Calu3 (cell line): ENCODE measurements at places on chromosomes 2 and 18. TPM values are rescaled to one million over a fixed set of nuclear protein-coding genes. Genes with fewer than 3 reads are reported as not detected.

The FAM124B gene
- total RNA-seq: not detected in 2 replicates

The GAD1 gene
- 11.2 and 11.5 TPM in 2 replicates for total RNA-seq

The TMEM163 gene
- total RNA-seq: 2.5 and 3.5 TPM in 2 replicates

The CRYBA2 gene
- total RNA-seq: not detected in 2 replicates

The ACADL gene
- 1.0 and 1.3 TPM in 2 replicates for total RNA-seq
